ENCODE measurements at places on chromosomes 7 and 10. TPM values are rescaled to one million over a fixed set of nuclear protein-coding genes. Genes with fewer than 3 reads are reported as not detected.
A peak's percentile ranks its signal among the peaks of the same experiment; 100 is the strongest.

DNA sequence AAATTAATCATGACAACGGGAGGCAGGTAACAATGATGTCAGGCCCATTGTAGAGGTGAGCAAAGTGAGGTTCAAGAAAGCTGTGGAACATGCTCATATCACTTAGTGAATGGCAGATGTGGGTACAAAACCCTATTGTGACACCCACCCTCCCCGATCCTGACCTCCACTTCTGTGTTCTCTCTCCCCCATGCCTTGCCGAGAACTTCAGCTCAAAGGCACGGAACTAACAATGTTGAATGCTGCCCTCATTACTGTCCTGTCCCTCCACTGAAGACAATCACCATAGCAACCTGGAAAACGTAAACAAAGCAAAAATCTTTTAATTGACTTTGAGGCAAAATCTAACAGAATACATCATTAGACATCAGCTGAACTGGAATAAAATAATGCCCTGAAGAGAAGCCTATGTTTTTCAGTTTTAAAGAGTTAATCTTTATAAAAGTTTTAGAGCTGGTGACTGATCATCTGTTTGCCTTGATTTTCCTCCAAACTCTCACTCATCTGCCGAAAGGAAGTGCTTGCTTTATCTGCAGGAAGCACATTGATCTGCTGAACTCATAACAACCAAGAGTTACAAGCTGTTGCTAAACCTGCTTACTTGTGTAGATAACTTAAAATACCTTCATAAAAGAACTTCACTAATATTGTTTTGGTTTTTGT lies 133.6 kb downstream of the CUBN start:
- no peak for DNase-seq
- peaks cover 21% of the 10 kb centered on the region for H3K4me1 ChIP-seq
- H3K27ac ChIP-seq, result peak overlapping the region; percentile 73
- H3K36me3 ChIP-seq, result no peaks in the 10 kb centered on the region
- no peaks in the 10 kb centered on the region for H3K27me3 ChIP-seq

DNA sequence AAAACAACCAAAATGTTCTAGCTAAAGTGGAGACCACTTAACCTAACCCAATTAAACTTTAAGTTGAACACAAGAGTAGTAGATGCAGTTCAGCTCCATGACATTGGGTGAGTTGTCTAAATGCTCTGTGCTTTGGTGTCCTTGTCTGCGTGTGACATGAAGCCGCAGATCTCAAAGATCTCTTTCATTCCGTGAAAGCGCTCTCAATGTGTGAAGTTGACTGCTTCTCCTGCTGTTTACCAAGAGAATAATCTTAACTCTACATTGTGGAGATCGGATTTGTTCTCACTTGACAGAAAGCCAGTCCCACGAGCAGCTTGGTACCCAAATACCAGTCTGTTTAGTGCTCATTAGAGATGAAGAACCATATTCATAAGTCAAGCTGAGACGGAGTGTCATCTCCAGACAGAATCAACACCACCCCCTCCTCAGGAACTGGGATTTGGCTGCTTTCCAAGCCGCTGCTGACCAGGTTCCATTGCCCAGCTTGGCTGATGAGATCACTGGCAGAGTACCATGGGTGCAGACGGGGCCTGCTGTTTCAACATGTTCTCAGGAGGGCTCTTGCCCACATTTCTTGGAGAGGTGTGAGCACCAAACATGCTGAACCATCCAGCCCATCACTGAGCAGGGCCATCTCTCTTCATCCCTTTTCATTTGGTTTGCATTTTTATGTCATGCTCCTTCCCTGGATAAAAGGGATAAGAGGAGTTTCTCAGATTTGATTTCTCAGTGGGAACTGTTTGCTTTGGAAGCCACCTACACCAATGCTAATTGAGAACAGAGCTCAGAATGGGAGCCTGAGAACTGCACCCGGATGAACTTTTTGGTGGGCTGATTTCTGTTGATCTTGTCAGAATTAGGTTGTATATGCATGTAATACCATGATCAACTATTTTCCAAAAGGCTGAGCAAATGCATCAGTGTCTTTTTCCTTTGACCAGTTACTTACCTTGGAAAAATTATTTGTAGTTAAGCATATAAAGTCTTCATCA lies 95.8 kb upstream of the AGBL3 start:
- no peaks in the 10 kb centered on the region for H3K36me3 ChIP-seq
- H3K4me1 ChIP-seq, result peaks cover 19% of the 10 kb centered on the region
- H3K4me3 ChIP-seq, result peak overlapping the region; percentile 49
- H3K27me3 ChIP-seq, result no peaks in the 10 kb centered on the region

DNA sequence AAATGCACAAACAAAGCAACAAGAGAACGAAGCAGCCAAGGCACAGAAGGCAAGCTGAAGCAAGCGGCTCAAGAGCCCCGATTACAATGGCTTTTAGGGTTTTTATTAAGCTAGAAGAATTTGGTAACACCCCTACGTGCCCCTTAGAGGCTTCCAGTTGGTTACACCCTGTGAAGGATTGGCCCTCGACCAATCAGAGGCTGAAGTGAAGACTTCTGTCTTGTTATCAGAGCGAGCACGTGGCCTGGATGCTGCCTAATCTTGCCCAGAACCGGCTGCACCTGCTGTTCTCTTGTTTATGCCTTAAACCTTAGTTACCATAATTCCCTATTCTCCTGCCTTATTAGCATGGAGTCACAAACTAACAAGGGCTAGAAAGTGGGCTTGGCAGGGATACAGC lies 21.4 kb downstream of the KCNK18 start:
- peaks cover 13% of the 10 kb centered on the region for H3K27me3 ChIP-seq
- H3K36me3 ChIP-seq, result no peaks in the 10 kb centered on the region
- DNase-seq, result no peak
- H3K27ac ChIP-seq, result no peak overlapping the region

DNA sequence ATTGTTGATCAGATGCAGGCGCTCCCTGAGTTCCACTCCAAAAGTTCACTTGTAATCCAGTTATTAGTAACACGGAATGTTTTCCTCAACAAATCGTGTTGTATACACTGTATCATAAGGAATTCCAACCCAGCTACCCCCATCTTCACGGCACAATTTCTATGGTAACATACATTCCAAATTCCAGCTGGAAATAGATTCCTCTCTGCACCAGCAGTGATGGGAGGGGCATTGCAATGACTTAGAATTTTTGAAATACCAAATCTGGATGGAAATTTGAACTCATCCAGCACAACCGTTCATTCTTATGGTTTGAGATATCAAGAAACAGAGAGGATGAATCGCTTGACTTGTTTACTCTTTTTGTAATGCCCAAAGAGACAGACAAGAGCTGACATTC lies 38.9 kb upstream of the RHEB start:
- peaks cover 23% of the 10 kb centered on the region for H3K36me3 ChIP-seq
- DNase-seq, result no peak
- no peaks in the 10 kb centered on the region for H3K27me3 ChIP-seq

DNA sequence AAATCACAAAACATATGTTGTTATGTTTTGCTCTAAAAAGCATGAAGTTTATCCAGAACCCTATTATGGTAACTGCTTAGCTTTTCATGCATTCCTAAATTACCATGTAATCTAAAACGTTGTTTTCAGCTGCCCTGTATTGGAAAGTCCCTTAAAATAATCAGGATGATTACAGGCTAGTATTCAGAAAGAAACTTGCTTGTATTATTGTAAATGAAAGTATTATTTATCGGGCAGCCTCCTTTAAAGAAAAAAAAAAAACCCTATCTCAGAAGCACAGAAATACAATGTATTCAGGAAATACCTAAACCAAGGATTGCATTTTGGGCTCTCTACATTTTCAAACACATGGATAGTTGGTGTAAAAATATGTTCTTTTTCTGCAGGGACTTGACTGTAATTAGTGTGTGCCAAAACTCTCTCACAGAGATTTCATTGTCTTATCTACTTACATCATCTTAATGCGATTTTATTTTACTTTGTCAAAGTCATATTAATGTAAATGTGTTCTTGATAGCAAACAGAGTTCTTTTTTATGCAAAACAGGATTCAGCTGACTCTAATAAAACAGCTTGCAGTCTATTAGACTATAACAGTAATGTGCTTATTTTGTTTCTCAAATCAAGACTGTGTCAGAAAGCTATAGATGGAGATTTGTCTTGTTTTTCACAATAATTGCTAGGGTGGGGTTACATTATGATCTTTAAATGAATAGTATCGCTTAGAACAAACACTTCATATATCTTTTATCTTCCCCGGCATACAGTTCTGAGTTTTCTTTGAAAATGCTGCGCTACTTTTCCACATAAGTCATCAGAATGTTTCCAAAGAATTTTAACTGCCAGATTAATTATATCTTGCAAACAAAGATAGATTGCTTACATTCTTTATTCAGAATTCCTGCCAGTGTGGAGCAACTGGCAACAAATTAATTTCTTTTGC lies 65.3 kb upstream of the ARID5B start:
- peak overlapping the region; percentile 36 for H3K27ac ChIP-seq
- no peak overlapping the region for H3K4me3 ChIP-seq
- no peak for DNase-seq
- no peaks in the 10 kb centered on the region for H3K36me3 ChIP-seq
- H3K4me1 ChIP-seq, result peaks cover 29% of the 10 kb centered on the region
- no peaks in the 10 kb centered on the region for H3K27me3 ChIP-seq

DNA sequence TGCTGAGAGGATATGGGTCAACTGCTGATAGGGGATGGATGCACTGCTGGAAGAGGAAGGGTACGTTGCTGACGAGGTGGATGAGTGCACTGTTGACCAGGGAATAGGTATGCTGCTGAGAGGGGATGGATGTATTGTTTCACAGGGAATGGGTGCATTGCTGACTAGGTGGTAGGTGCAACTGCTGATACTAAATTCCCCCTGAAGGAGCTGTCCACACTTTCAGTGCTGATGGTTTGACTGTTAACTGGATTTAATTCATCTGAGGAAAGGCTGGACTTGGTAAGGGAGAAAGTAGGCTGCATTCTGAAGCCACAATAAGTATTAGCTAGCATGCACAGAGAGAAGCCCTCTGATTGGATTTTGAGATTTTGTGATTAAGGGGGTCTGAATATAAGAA lies 1196.8 kb upstream of the PHF14 start:
- no peak for DNase-seq
- no peak overlapping the region for H3K27ac ChIP-seq
- no peaks in the 10 kb centered on the region for H3K36me3 ChIP-seq
- H3K4me1 ChIP-seq, result no peaks in the 10 kb centered on the region
- H3K27me3 ChIP-seq, result no peaks in the 10 kb centered on the region

DNA sequence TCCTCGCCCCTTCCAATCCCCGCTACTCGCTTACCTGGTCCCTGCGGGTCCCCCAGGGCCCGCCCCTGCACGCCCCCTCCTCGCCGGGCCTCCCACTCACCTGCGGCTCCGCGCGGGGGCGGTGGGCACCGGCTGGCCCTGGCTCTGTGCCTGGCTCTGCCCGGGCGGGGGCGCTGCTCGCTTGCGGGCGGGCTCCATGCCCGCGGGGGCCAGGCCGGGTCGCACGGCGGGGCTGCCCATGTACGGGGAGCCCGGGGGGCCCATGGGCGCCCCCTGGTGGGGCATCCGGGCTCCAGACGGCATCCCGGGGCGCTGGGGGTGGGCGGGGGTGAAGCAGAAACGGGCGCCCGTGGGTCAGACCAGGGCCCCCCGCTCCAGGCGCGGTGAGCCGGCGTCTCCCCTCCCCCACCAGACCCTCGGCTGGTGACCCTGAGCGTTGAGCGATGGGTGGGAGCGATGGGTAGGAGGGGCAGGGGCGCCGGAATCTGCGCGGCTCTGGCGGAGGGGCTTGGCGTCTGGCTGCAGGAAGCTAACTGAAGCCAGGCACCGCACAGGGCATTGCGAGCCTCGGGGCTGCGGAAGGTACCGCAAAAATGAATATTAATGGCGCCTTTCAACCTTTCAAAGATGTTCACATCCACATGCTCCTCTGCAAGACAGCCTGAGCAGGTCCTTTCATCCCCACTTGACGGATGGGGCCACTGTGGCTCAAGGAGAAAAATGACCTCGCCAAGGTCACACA lies 3.0 kb downstream of the SMARCD3 start:
- H3K4me3 ChIP-seq, result peak overlapping the region; percentile 13
- H3K36me3 ChIP-seq, result peaks cover 5% of the 10 kb centered on the region
- peak overlapping the region; percentile 26 for H3K27ac ChIP-seq

DNA sequence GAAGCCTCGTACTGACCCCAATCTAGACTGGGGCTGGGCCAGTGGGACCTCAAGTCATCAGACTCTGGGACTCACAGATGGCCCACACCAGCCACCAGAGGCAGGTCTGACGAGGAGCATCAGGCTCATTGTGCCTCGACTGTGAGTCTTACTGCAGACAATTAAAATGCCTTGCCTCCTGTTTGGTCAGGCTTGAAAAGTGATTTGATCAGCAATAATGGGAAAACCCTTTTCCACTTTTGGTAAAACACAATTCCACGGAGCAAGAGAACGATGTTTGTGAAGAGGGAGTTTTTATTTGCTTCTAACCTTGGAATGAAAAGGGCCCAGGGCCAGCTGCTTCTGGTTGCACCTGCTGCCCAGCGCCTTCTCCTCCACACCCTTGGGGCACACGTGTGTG lies 43.9 kb downstream of the C10orf143 start:
- H3K4me1 ChIP-seq, result no peaks in the 10 kb centered on the region
- H3K27ac ChIP-seq, result no peak overlapping the region
- no peaks in the 10 kb centered on the region for H3K36me3 ChIP-seq
- no peak for DNase-seq
- H3K4me3 ChIP-seq, result no peak overlapping the region

DNA sequence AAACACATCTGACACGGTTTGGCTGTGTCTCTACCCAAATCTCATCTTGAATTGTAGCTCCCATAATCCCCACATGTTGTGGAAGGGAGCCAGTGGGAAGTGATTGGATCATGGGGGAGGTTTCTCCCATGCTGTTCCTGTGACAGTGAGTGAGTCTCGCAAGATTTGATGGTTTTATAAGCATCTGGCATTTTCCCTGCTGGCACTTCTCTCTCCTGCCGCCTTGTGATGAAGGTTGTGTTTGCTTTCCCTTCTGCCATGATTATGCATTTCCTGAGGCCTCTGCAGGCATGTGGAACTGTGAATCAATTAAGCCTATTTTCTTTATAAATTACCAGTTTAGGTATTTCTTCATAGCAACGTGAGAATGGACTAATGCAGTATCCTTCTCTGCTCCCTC lies 5.9 kb upstream of the HTR5A start:
- H3K4me3 ChIP-seq, result no peak overlapping the region
- H3K27me3 ChIP-seq, result no peaks in the 10 kb centered on the region
- DNase-seq, result no peak
- no peak overlapping the region for H3K27ac ChIP-seq

Gene ZNF394
- total RNA-seq, result 32.4 TPM

- no peak overlapping the region for H3K4me3 ChIP-seq
- H3K27me3 ChIP-seq, result no peaks in the 10 kb centered on the region
- DNase-seq, result no peak
- no peaks in the 10 kb centered on the region for H3K36me3 ChIP-seq
- peaks cover 18% of the 10 kb centered on the region for H3K4me1 ChIP-seq
- H3K27ac ChIP-seq, result no peak overlapping the region
These were observed 61.1 kb upstream of the CCDC71L start for GRCh38 chr7:106721816-106722785.

- no peaks in the 10 kb centered on the region for H3K36me3 ChIP-seq
- H3K4me3 ChIP-seq, result no peak overlapping the region
- no peaks in the 10 kb centered on the region for H3K4me1 ChIP-seq
- H3K27ac ChIP-seq, result no peak overlapping the region
These were observed 404.3 kb downstream of the SFMBT2 start for GRCh38 chr10:7006566-7006965.

DNA sequence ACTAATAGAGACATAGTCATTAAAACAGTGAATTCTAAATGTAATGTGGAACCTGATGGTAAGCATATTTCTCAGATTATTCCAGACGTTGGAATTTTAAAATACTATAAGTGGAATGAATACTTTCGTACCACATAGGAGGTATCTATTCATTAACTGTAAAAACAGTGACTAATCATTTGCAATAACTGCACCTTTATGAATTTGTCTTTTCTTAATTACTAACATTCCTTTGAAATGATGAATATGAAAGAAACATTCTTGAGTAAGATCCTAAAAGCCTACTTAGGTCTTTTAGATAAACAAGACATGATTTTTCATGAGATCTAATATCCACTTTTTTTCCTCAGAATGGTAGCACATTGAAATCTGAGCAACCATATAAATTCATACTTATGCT lies 549.0 kb upstream of the LRRN3 start:
- no peaks in the 10 kb centered on the region for H3K4me1 ChIP-seq
- H3K27me3 ChIP-seq, result no peaks in the 10 kb centered on the region
- H3K36me3 ChIP-seq, result no peaks in the 10 kb centered on the region
- no peak overlapping the region for H3K27ac ChIP-seq

All from upper lobe of left lung (tissue), 6 donors.